NCI-H2227 treated with DMSO at 0.1 percent for 48 hours (cell line): ENCODE measurements at places on chromosomes 13 and 19.

- DNase-seq: no peak
Observed at GRCh38 chr13:95535243-95535642, 17.3 kb upstream of the CLDN10 start.

DNA sequence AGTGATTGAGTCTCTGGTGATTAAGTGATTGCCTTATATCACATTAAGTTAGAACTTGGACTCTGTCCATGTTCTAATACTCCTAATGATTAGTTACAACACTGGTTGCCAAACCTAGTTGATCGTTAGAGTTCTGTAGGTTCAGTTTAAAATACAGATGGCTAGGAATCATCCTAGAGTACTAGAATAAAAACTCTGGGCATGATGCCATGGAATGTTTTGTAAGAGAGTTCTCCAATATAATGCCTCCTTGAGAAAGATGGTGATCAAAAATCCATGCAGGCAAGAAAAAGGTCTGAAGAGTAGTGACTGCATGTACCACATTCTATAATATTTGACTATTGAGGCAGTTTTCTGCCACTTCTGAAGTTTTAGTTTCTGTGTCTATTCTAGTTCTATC is 176.3 kb downstream of the GPC5 start:
- DNase-seq: no peak

DNA sequence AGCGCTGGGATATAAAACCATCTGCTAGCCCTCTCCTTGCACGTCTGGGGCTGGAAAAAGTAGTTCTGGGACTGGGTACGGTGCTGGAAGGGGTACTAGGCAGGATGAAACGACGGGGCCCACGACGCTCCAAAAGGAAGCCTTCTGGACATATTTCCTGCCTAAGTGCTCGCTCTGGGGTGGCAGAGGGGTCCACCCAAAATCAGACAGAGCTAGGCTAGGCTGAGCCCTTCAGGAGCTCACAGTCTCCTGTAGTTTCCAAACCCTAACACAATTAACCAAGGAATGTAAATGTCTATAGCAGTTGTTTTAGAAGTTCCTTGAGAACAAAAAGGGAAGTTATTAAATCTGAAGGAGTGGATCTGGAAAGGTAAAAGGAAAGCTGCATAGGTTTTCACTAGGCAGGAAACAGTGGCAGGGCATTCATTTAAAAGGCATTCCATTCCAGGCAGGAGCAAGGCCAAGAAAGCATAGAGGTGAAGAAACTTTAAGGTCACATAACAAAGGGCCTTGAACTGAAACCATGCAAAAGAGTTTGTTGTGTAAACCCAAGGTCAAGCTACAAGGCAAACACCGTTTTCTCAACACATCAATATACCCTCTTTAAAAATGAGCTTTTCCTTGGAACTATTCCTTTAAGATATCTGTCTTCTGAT is 634 bp upstream of the DIAPH3 start:
- DNase-seq: peak; percentile 1

DNA sequence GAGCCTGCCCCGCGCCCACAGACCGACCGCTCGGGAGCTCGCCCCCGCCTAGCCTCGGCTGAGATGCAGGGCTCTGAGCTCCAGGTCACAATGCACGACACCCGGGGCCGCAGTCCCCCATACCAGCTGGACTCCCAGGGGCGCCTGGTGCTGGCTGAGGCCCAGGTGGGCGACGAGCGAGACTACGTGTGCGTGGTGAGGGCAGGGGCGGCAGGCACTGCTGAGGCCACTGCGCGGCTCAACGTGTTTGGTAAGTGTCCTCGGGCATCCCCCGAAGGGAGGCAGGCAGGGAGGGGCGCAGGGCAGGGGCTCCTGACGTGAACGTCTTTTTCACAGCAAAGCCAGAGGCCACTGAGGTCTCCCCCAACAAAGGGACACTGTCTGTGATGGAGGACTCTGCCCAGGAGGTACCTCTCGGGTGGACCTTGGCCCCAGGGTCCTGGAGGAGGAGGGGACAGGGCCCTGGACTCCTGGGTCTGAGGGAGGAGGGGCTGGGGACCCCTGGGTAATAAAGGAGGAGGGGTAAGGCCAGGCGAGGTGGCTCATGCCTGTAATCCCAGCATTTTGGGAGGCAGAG is 3.3 kb downstream of the BCAM start:
- no peak for DNase-seq

DNA sequence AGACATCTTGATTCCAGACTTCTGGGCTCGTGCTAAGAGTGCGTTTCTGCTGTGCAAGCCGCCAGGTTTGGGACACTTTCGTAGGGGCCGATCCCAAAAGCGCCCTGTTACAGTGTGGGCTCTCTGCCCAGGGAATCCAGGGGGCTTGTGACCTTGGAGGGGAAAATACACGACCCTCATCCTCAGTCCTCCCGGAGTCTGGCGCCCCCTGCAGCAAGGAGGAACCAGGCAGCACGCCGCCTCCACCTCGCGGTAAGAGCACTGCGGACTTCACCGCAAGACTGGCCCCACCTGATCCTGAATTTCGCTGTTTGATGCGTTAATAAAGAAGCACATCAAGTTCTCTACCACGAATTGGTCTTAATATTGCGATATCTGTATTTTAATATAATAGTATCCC is 5.2 kb downstream of the POLRMT start:
- DNase-seq: no peak

DNA sequence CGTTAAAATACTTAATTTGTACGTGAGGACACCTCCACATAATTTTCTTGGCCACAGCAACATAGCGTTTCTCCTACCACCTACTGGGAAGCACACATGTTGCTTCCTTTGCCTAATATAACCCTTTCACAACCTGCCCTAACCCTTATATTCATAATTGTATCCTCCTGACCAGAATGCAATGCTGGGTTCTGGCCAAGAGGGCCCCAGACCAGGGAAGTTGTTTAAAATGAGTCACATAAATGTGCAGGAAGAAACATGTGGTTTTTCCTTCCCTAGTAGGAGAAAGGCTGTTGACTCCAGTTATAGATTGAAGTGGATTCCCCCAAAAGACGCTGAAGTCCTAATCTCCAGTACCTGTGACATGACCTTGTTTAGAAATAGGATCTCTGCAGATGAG is 187.3 kb downstream of the NUFIP1 start:
- DNase-seq: no peak

DNA sequence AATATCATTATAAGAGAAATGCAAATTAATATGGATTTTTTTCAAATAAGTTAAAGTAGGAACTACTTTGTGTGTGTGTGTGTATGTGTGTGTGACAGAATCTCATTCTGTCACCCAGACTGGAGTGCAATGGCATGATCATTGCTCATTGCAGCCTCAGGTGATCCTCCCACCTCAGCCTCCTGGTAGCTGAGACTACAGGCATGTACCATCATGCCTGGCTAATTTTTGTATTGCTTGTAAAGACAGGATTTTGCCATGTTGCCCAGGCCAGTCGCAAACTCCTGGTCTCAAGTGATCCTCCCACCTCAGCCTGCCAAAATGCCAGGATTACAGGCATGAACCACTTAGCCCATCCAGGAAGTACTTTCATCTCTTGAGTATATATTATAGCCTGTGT is 3.2 kb upstream of the ERVV-2 start:
- DNase-seq: no peak

GRCh38 chr19:54727562-54727961 is 3.3 kb downstream of the KIR3DL3 start:
- no peak for DNase-seq

DNA sequence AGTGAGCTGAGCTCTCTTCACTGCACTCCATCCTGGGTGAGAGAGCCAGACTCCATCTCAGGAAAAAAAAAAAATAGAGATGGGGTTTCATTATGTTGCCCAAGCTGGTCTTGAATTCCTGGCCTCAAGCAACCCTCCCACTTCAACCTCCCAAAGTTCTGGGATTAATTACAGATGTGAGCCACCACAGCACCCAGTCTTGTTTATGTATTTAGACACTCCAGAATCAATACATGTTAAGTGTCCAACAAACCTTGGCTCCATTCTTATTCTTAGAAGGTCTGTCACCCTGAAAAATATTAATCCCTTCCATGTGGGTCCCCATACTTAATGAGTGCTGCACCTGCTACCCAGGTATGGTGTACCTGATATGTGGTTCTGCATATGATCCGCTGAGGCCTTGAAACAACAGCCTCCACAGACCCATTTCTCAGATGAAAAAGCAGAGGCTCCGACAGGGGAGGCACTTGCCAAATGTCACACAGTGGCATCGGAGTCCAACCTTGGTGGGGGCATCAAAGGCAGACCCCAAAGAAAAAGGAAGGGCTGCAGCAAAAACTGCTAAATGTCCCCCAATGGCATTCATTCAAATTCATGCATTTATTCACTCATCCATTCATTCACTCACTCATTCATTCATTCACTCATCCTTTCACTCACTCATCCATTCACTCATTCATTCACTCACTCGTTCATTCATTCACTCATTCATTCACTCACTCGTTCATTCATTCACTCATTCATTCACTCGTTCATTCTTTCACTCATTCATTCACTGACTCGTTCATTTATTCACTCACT is 16.7 kb downstream of the TICAM1 start:
- no peak for DNase-seq

DNA sequence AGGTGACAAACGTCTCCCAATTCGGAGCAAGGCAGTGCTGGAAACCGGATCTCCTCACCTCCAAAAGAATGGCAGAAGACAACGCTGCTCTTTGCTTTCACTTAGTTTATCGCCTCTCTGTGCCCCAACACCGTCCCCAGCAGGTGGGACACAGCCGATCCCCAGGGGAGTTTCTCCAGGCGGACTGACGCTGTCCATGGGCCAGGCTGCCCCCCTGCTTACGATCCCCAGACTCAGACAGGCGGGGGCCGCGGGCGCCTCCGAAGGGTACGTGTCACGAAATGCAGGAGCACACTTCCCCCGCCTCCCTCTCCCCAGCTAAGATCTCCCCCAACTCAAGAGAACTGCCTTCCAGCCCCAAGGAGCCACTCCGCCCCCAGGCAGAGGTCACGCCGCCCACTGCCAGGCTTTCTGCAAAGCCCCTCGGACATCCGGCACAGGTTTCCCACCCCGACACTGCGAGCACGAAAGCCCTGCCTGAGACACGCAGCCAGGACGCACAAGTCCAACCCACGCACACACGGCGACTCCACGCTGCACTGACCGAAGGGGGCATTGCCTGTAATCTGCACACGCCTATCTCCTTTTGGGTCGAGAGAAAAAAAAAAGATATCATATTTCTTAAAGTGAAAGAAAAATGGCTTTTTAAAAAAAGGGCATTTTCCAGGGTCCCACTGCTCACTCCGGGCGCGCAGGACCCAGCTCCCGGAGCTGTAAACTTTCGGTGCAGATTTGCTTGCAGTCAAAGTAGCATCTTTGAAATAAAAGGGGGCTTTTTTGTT is 2.0 kb downstream of the SPRY2 start:
- DNase-seq: peak; percentile 11

DNA sequence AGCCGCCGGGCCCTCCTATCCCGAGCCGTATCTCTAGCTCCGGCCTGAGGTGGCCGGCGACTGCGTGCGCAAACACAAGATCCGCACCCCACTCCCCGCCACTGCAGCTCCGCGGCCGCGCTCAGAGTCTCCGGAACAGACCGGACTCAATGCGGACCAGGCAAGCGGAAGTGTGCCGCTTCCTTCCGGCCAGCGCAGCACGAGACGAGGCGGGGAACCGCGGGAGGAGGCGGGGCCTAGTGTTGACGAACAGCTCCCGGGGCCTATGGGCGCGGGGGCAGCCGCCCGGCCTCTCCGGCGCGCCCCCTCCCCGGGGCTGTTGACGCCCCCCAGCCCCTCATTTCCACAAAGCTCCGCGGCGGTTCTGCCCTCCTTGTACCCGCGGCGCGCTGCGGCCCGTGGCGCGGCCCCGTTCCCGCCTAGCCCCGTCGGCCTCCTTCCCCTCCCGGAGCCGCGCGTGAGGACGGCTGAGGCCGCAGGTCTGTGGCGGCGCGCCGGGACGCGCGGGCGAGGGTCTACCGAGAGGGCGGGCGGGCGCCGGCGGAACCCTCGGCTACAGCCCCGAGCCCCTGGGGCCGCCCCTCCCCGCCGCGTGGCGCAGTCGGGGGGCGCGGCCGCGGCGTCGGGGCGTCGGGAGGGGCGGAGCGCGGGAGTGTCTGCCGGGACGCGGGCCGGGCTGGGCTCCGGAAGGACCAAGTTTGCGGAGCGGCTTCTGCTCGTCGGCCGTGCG is at the start of gene DPY19L3:
TSS of gene DPY19L3 (plus strand) at position 340 of the 730 bp plus-strand sequence. CDS start 2,484 bp downstream, outside the sequence.
- peak; percentile 100 for DNase-seq

- DNase-seq: no peak
Observed at GRCh38 chr13:25971459-25972145, 80.2 kb downstream of the SHISA2 start.

GRCh38 chr13:76438050-76438449 is 448.2 kb downstream of the KCTD12 start:
- no peak for DNase-seq

DNA sequence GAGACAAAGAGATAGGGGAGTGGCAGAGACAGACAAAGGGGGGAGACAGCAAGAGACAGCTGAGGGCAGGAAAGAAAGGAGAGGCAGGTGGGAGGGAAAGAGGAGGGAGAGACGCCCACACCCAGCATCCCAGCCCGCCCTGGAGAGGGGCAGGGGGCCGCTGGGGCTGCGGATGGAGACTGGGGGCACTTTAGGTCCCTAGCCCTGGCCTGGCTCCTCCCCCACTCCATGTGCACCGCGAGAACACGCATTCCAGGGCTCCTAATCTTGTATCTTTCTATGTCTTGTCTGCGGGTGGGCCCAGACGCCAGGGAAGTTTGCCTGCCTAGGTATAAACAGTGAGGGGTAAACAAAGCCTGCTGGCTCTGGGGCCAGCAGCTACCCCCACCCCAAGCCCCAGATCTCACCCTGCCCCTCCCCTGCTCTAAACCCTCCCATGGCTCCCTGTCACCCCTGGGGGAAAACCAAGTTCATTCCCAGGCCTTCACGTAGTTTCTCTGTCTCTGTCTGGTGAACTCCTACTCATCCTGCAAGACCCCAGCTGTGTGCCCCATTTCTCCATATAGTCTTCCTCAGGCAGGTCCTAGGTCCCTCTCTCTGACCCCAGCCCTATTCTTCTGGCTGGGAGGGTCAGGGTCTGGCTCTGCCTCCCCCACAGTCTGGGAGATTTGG is 5.7 kb downstream of the TLE5 start:
- DNase-seq: peak; percentile 65

DNA sequence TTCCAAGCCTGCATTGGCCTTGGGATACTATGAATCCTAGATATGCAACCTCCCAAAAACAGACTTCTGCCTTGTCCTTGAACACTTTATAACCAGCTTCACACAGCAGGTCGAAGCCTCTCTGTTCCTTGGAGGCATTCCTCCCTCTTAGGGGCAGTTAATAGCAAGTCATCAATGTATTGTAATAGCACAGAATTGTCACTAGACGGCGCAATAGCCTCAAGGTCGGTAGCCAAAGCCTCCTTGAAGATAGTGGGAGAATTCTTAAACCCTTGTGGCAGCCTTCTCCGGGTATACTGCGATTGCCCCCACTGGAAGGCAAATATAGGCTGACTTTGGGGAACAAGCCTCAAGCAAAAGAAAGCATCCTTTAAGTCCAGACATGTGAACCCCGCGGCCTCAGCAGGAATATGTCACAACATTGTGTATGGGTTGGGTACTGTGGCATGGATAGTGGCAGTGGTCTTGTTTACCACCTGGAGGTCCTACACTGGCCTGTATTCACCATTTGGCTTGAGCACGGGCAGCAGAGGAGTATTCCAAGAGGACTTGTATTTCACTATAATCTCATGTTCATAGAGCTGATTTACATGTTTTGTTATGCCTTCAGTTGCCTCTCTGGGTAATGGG is 61.1 kb downstream of the ZNF431 start:
- no peak for DNase-seq
